Spinal cord (tissue), 10 donors: ENCODE measurements at places on chromosomes 1 and 21. TPM values are rescaled to one million over a fixed set of nuclear protein-coding genes. Genes with fewer than 3 reads are reported as not detected.
A peak's percentile ranks its signal among the peaks of the same experiment; 100 is the strongest.

Gene RHBDL2
- 0.61 TPM for total RNA-seq

DNA sequence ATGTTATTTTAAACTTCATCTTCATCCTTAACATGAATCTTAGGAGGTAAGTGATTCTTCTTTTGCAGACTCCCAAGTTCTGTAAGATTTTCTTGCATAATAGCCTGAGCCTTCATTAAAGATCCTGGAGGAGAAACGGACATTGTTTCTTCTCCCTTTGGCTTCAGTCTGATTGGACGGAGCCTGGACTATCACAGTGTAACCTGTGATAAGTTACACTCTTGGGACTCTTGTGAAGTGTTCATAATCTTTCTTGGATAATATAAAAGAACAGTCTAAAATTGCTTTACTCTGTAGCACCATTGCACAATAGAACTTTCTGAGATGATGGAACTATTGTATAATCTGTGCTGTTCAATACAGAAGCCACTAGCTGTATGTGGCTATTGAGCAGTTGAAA is 244.8 kb downstream of the DNM3 start:
- H3K4me1 ChIP-seq, result no peaks in the 10 kb centered on the region
- no peak overlapping the region for H3K27ac ChIP-seq

Gene RHCE
- total RNA-seq, result 4.2 TPM

GRCh38 chr1:202122639-202123335 is at the start of gene GPR37L1:
Gene GPR37L1, plus strand, starts transcription at chr1:202122917. Its CDS starts 47 bp downstream, at chr1:202122964.
- H3K4me3 ChIP-seq, result peak within 1 kb of the TSS; percentile 22
- peaks cover 3% of the 10 kb centered on the region for H3K36me3 ChIP-seq
- H3K27me3 ChIP-seq, result no peaks in the 10 kb centered on the region
- H3K4me1 ChIP-seq, result peaks cover 62% of the 10 kb centered on the region
- peak within 1 kb of the TSS; percentile 61 for H3K27ac ChIP-seq
- DNase-seq, result no peak

DNA sequence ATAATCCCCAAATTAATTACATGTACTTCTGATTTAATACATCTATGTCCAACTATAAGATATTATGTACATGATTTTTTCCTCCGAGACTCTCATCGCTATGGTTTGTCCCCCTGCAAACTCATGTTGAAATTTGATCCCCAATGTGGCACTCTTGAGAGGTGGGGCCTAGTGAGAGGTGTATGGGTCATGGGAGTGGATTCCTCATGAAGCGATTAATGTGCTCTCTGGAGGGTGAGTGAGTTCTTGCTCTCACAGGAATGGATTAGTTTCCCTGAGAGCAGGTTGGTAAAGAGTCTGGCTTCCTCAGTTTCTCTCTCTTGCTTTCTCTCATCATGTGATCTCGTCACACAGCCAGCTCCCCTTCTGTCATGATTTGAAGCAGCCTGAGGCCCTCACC is 16.1 kb downstream of the HSF2BP start:
- no peaks in the 10 kb centered on the region for H3K27me3 ChIP-seq
- H3K27ac ChIP-seq, result no peak overlapping the region
- DNase-seq, result no peak
- peaks cover 3% of the 10 kb centered on the region for H3K4me1 ChIP-seq
- H3K4me3 ChIP-seq, result no peak overlapping the region
- no peaks in the 10 kb centered on the region for H3K36me3 ChIP-seq

GRCh38 chr21:34534522-34534921 is 22.5 kb upstream of the KCNE1 start:
- no peak for DNase-seq
- H3K4me1 ChIP-seq, result peaks cover 9% of the 10 kb centered on the region
- H3K36me3 ChIP-seq, result no peaks in the 10 kb centered on the region
- H3K4me3 ChIP-seq, result no peak overlapping the region

- H3K27ac ChIP-seq, result no peak overlapping the region
- H3K4me1 ChIP-seq, result no peaks in the 10 kb centered on the region
- H3K27me3 ChIP-seq, result no peaks in the 10 kb centered on the region
Measured at GRCh38 chr1:227223171-227223806, 95.0 kb downstream of the CDC42BPA start.

GRCh38 chr1:45012639-45013278 is 705 bp downstream of the UROD start:
- peak; percentile 20 for DNase-seq
- H3K27ac ChIP-seq, result peak overlapping the region; percentile 79
- H3K4me1 ChIP-seq, result peaks cover 47% of the 10 kb centered on the region
- no peaks in the 10 kb centered on the region for H3K27me3 ChIP-seq

- no peaks in the 10 kb centered on the region for H3K36me3 ChIP-seq
- no peak overlapping the region for H3K4me3 ChIP-seq
- no peaks in the 10 kb centered on the region for H3K27me3 ChIP-seq
- no peak for DNase-seq
- H3K27ac ChIP-seq, result no peak overlapping the region
Measured at GRCh38 chr1:100449477-100449876, 88.5 kb upstream of the GPR88 start.

Gene LIN28A
- total RNA-seq, result not detected

GRCh38 chr1:53324321-53324720 is 3.5 kb downstream of the LRP8 start:
- no peaks in the 10 kb centered on the region for H3K27me3 ChIP-seq
- H3K36me3 ChIP-seq, result peaks cover 49% of the 10 kb centered on the region

DNA sequence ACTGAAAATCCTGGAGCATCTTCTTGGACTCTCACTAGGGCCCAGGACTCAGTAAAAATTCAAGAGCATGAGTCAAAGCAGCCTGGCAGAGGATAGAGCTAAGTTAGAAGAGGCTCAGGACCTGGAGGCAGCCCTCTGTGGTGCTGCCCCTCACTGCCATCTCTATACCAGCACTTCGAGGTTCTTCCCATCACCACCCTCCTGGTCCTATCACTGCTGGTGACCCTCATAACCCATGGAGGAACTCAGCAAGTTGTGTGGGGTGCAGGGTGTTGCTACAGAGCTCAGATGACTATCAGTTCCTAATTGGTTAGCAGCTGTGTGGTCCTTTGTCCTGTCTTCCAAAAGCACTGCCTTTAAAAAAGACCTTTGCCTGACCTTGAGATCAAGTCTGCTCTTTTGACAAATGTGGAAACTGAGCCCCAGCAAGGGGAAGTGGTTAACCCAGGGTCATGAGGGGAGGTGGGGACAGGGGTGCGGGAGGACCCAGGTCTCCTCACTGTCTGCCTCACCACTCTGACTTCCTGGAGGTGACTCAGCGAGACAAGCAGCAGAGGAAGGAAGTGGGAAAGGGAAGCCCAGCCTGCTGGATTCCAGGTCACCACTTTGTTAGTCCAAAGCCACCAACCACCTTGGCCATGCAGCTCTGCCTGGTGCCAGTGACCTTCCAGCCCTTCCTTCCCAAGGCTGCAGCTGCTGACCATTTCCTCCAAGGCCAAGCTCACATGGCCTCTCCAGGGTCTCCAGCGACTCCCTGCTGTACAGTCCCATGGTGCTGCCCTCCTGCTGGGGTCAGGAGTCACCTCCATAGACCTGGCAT is 199.4 kb upstream of the EDN2 start:
- no peak for DNase-seq
- no peak overlapping the region for H3K27ac ChIP-seq
- H3K4me3 ChIP-seq, result no peak overlapping the region
- H3K4me1 ChIP-seq, result peaks cover 5% of the 10 kb centered on the region

Gene ZNF593OS
- not detected for total RNA-seq
